ENCODE measurements at places on chromosomes 2 and 18.
A peak's percentile ranks its signal among the peaks of the same experiment; 100 is the strongest.

DNA sequence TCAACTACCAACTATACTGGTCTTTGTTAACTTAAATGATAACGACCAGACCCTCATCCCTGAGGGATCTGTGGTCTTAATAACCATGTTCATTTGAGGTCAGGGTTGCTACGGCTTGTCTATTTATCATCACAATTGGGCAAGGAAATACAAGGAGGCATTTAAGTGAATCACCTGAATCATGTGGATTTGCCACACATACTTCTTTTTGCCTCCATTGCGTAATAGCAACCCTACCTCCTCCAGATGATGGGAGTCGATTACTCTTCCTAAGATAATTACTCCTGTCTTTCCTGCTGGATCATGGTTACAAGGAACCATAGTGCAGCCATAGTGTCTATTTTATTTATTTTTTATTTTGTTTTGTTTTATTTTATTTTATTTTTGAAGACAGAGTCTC lies 42.2 kb downstream of the TAF4B start:
- DNase-seq: no peak

GRCh38 chr2:206721256-206721920 lies 3.2 kb upstream of the DYTN start:
- no peak for DNase-seq

DNA sequence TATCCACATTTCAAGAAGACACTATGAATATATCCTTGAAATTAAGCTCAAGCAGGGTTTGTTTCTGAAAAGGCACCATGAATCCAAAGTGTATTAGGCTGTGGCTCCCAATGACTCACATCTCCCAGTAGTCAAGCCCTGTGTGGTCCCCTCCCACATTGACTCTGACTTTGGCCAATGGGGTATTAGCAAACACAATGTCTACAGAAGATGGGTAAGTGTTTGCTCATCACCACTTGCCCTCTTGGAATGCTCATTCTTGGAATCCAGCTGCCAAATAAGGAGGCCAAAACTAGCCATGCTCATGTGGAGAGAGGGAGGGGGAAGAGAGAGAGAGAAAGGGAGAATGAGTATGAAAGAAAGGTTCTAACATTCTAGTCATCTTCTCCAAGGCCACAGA lies 490.0 kb downstream of the TXNL1 start:
- DNase-seq: no peak

DNA sequence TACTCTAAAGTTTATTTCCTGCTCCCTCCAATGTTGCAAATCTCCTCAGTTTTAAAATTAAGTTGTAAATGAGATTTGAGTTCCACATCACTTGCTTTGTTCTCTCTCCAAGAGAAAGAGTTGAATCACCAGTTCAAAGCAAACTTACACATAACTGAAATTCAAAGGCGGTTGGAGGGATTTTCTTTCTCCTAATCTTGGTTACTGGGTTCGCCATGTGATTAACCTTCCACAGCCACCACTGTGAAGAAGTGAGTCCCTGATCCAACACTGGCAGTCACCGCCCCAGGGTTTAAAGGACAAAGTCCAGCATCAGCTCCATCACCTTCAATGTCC lies 247.1 kb downstream of the MYCN start:
- no peak for DNase-seq

DNA sequence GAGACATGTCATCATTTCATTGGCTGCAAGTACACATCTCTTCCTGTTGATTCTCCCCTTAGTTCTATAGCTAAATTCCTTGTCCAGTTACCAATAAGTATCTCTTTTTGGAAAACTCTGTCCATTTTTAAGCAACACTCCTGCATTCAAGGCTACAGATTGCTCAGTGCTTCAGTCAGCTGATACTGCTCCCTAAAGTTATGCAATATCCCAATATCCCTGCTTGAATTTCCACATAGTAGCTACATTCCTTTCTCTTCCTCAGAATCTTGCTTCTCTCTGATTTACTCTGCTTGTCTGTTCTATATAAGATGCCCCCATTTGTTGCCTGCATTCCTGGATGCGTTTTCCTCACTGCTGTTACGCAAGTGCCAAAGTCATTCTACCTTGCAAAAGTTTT lies 109.8 kb downstream of the PARD3B start:
- DNase-seq: peak; percentile 24

- no peak for DNase-seq
These were observed 2.3 kb downstream of the WIPF1 start for GRCh38 chr2:174595116-174595809.

GRCh38 chr2:174036825-174037224 lies 71.7 kb upstream of the SP3 start:
- DNase-seq: no peak

DNA sequence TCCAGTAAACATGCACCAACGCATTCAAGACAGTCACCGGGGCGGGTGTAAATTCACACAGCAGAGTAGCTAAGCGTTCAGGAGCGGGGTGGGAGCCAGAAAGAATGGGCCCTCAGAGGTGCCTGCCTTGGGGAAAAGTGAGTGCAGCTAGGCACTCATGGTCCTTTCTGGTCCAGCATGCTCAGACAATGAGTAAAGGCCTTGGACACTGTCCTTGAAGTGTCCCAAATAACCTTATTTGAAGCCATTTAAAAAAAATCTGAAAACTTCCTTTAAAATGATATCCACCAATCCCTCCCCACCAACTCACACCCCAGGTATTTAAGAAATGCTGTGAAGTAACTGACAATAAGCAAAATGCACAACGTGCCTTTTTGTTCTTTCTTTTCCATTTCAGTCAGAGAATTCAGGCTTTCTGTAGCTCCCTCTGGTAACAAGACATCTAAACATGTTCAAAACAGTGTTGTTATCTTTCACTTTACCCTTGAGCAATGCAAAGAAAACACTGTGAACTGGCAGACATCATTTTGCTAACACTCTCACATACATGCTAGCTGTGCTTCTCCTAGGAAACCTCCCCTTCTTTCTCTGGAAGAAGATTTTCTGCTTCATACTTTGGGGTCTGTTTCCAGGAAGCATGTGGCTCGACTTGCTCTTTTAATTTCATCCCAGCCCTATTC lies 445.1 kb upstream of the SPRED2 start:
- no peak for DNase-seq

DNA sequence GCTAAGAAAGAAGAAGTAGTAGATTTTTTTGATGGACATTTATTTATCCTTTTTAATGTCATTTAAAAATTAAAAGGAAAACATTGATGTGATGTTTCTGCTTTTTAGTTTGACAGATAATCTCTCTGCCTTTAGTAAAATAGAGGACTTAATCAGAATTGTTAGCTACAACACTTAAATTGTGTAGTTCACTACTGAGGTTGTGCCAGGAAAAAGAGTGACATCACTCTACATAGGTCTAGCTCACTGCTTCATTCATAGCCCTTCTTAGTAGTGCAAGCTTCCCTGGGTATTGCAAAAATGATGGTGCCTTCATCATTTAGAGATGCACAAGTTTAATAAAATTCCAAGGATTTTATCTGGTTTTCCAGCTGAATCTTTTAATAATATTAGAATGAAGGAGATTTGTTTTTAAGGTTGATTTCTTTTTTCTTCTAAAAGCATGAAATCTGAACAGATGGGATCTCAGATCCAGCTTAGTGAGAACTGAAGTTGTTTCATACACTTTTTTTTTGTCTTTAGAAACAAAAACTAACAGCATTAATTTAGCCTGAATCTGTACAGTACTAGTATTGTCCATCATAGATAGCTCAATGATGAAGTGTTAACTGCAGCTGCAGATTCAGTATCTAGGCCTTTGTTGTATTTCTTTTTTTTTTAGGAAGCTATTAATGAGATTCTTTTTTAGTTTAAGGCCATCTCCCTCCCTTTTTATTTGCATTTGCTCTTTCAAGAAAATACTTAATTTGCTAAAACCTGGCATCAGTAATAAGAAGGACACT lies 20.6 kb upstream of the TMEFF2 start:
- no peak for DNase-seq

GRCh38 chr18:26473672-26474071 lies 74.7 kb downstream of the KCTD1 start:
- no peak for DNase-seq

- no peak for DNase-seq
These were observed 129.7 kb upstream of the TNP1 start for GRCh38 chr2:216989340-216990129.

GRCh38 chr2:105935063-105935462 lies 190.4 kb downstream of the NCK2 start:
- no peak for DNase-seq

- DNase-seq: no peak
These were observed 22.0 kb downstream of the TNFRSF11A start for GRCh38 chr18:62347089-62347506.

GRCh38 chr18:1350931-1351450 lies 446.3 kb downstream of the ADCYAP1 start:
- DNase-seq: no peak

- DNase-seq: no peak
These were observed 43.3 kb downstream of the EIF5B start for GRCh38 chr2:99380376-99381010.

- peak; percentile 84 for DNase-seq
These were observed 68.3 kb upstream of the PPM1B start for GRCh38 chr2:44100351-44100750.

DNA sequence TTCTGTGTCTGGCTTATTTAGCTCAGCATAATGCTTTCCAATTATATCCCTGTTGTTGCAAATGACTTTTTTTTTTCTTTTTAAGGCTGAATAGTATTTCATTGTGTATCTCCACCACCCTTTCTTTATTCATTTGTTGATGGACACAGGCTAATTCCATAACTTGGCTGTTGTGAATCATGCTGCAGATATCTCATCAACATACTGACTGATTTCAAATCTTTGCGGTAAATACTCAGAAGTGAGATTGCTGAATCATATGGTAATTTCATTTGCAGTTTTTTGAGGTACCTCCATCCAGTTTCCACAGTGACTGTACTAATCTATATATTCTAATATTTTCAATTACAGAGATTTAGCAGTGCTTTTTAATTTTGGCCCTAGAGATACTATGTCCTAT lies 266.2 kb downstream of the TMX3 start:
- DNase-seq: peak; percentile 28

DNA sequence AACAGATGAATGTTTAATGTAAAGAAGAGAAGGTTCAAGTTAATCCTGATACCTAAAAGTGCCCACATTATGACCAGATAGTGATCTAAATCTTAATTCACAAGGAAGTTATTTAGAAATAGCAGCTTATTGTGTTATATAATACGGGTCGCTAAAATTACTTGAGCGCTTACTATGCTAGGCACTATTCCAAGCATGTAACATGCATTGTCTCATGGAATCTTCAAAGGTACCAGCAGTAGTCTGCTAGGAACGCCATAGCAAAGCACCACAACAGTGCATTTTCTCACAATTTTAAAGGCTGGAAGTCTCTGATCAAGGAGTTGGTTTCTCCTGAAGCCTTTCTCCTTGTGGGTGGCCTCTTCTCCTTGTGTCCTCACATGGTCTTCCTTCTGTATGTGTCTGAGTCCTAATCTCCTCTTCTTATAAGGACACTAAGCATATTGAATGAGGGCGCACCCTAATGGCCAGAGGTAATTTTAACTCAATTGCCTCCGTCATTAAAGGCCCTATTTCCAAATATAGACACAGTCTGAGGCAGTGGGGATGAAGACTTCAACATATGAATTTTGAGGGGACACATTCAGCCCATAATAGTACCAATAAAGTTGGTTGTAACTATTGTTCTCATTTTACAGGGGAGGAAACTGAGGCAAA lies 118.4 kb downstream of the LRRC30 start:
- DNase-seq: no peak

DNA sequence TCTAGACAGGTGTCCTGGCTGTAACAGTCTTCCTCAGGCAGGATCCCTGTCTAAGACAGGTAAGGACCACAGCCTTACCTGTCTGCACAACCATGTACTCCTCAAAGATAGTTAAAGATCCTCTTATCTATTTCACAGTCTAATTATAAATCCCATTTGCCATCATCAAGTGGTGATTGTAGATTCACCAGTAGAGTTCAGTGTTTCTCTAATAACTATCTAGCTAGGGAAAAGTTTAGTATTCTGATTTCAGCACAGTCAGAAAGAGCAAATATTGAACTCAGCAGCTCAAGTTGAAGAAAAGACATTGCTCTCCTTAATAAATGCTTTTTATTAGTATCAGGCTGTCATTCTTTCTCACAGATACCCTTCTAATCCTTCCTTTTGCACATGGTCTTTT lies 1305.5 kb upstream of the NXPH2 start:
- no peak for DNase-seq

- DNase-seq: no peak
These were observed 1.1 kb upstream of the FN1 start for GRCh38 chr2:215436705-215437565.

DNA sequence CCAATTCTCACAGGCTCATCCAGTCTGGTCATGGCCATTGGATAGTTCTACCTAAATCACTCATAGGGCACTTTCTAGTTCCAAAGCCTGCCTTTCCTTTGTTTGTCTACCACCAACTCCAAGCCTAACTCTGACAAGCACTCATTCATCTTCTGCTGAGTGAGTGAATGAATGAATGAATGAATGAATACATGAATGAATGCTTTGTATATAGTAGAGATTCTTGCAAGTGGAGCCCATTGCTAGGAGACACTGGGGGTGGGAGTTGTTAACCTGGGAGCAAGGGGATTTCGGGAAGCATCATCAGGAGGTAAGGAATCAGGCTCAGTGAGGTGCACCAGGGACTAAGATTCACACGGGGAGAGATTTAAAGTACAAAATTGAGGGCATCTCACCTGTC lies 3.3 kb upstream of the MOCOS start:
- no peak for DNase-seq

DNA sequence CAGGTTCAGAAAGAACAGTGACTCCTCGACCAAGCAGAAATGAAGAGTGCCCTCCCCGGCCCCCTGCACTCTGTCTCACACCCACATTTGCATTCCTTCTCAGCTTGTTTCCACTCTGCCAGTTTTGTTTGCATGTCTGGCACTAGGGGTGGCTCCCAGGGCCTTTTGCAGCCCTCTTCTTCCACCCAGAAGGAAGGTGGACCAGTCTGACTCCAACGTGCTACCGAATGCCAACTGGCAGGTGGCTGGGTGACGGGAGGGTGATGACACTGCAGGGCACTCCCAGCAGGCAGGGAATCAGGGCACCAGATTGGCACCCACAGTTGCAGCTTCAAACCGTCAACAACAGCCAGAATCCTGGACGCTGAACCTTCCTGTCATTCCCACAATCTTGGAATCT lies 371.1 kb downstream of the TXNL1 start:
- DNase-seq: no peak

- no peak for DNase-seq
These were observed 94.1 kb downstream of the BIN1 start for GRCh38 chr2:127012868-127013267.

DNA sequence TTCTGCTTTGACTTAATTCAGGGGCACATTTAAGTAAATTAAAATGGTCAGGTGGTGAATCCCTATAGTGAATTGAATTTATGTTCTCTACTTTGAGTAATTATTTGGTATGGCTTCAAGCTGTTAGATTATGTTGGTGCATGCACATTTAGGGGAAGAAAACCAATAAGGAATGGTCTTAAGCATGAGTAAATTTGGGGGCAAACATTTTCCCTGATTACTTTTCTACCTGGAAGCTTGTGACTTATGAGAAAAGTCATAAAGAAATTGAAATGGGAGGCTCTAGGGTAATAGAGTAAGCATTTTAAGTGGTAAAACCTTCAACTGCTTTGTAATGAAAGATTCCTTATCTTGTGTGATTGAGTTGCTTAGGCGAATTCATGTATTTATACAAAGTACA lies 112.5 kb downstream of the MYO1B start:
- no peak for DNase-seq

- no peak for DNase-seq
These were observed 81.7 kb downstream of the ARHGEF4 start for GRCh38 chr2:130918393-130918792.

- no peak for DNase-seq
These were observed 254.6 kb upstream of the RND3 start for GRCh38 chr2:150742094-150742493.

All from AG09319 (cell line).